T-helper 17 cell (primary cell): ENCODE measurements at places on chromosomes 7 and 10. TPM values are rescaled to one million over a fixed set of nuclear protein-coding genes. Genes with fewer than 3 reads are reported as not detected.

- no peak for DNase-seq
Measured at GRCh38 chr7:134513169-134513752, 14.1 kb upstream of the AKR1B10 start.

- DNase-seq = no peak
Measured at GRCh38 chr10:6313111-6313895, 110.6 kb downstream of the PFKFB3 start.

GRCh38 chr10:127345231-127345965, 149.0 kb upstream of the INSYN2A start:
- DNase-seq = no peak

DNA sequence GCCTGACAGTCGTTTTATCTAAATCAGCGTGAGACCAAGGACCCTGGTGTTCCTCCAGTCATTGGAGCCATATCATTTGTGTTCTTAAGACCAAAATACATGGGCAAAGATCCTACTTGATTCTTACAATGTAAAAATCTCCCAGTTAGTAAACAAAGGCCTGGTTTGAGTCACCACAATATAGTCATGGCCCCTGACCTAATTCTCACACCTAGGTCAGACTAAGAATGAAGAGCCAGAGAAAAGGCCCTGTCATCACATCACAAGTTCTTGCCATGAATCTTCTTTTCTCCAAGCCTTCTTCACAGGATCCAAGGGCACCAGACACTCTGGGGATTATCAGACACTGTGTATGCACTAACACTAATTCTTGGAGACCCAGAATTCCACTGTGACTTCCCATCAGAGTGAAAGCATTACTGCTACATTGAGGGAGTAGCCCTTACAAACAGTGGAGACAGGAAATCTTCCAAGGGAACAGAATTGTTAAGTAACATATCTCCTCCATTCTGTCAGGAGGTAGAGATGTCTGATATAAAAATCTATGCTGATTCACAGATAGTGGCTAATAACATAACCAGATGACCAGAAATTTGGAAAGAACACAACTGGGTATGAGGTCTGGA, 7.6 kb upstream of the ERVW-1 start:
- DNase-seq = no peak

DNA sequence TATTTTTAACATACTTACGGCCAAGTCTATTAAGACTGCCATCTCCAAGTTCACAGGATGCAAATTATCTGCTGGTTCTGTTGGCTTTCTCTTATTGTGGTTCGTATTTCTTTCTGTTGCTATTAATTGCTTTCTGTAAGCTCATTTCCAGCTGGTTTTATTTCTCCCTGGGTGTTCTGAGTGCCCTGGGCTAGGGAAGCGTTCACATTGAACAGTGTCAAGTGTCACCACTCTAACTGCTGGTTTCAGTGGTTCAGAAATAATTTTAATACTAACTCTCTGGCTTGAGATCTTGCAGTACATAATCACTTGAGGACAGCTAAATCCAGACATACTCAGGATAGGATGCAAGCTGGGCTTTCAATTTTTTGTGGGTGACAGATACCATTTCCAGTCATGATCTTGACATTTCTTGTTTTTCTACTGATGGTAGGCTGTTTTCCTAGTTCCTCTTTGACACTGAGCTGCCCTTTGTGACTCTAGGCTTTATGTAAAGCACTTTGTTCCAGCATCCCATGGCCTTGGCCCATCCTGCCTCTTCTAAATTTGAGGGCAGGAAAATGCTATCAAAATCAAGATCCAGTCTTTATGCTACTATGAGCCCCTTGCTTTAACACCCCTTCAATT, 117.6 kb downstream of the SNX13 start:
- no peak for DNase-seq

GRCh38 chr10:3500408-3500856, 284.6 kb downstream of the KLF6 start:
- DNase-seq = no peak

DNA sequence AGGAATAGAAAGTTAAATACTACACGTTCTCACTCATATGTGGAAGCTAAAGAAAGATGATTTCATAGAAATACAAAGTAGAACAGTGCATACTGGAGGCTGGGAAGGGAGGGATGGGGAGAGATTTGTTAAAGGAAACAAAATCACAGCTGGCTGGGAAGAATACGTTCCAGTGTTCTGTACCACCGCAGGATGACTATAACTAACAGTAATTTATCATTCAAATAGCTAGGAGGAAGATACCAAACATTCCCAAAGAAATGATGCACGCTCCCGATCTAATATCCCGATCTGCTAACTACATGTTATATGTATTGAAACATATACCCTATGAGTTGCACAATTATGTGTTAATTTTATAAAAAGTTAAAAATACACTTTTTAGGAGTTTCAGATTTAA, 162.3 kb downstream of the ZMYND11 start:
- DNase-seq = no peak

DNA sequence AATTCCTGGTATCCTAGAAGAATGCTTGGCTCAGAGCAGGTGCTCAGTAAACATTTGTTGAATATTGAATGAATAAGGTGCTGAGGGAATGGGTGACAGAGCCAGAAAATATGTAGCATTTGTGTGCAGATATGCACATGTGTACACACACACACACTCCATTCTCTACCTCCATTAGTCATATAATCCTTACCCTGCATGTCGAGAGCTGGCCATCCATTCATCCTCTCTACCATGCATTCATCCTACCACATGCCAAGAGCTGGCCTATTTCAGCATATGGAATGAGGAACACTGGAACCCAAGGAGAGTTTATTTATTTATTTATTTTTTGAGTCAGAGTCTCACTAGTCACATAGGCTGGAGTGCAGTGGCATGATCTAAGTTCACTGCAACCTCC, 284.8 kb downstream of the PLXNA4 start:
- no peak for DNase-seq

GRCh38 chr10:132619927-132620326, 82.3 kb downstream of the INPP5A start:
- DNase-seq = no peak

DNA sequence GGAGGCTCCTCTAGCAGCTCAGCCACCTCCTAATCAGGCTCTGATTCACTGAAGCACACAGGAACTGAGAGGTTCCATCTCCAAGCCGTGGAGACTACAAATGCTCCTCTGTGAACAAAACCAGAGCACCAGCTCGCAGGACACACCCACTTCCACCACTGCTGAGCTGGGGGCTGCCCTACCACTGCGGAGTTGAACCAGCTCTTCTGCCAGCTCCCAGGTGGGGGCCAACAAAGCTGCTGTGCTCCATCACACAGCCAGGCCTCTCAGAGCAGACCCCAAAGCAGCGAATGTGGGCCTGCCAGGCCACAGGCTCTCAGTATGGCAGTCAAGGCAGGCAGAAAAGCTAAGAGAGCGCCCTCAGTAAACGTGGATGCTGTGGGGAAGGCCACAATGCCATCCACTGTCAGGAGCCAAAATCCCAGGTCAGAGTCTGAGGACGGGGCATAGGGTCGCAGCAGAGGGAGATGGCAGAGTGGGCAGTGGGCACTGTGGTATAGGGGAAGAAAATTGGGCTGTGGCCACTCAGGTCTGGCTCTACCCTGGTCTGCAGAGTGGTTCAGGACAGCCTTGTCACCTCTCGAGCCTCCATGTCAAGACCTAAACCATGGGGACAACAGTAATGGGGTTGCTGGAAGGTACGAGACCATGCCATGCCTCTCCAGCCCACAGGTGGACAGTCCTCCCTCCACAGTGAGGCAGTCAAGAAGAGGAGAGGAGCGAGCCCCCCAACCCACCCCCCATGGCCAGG, 82.1 kb downstream of the GRID1 start:
- DNase-seq = no peak

GRCh38 chr10:47425813-47426419, 41.8 kb upstream of the ZNF488 start:
- no peak for DNase-seq

- DNase-seq = no peak
Measured at GRCh38 chr10:85787881-85788280, 578.7 kb downstream of the GRID1 start.

DNA sequence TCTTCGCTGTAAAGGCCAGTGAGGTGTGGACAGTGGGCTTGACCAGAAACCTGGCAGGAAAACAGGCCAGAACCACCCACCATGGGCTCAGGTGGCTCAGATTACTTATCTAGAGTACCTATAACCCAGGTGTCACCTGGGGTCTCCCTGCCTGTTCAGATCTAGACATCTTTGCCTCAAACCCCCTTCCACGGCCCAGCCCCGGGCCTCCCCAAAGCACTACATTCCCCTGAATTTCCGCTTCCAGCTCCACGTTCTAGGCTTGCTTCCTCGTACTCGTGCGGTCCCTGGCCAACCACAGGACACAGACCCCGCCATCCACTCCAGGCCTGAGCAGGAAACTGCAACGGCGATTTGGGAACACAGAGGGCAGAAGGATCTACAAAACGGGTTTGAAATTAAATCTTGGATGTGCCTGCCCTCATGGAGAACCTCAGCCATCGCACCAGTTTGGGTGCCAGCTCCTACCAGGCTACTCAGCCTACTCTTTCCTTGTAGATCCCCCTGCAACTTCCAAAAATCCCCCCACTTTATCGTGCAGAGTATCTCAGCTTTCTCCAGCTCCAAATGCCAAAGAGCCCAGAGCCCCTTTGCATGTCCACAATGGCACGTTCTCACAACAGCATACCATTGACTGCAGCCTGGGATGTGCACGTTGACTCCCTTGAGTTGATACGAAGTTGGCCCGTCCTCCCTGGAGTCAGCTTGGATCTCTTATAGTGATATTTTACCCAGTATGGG, 62.7 kb upstream of the CACUL1 start:
- no peak for DNase-seq

GRCh38 chr7:64599359-64599758, 36.5 kb upstream of the ZNF680 start:
- no peak for DNase-seq

GRCh38 chr7:154450451-154450850, 398.3 kb downstream of the DPP6 start:
- no peak for DNase-seq

DNA sequence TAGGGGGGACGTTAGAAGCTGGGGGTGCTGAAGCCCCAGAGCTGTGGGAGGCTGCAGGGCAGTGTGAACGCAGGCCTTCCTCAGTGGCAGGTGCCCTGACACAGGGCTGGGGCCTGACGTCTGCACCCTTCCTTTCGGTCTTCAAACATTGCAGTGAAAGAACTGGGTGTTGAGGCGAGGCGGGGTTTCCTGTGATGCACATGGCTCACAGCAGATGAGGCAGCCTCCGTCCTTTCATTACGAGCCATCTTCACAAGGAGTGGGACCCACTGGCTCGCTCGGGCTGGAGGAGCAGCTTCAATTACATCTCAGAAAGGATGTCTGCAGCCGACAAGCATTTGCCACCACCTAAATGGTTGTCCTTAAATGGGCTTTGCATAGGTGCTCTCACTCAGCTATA, 180.3 kb upstream of the SHH start:
- no peak for DNase-seq

DNA sequence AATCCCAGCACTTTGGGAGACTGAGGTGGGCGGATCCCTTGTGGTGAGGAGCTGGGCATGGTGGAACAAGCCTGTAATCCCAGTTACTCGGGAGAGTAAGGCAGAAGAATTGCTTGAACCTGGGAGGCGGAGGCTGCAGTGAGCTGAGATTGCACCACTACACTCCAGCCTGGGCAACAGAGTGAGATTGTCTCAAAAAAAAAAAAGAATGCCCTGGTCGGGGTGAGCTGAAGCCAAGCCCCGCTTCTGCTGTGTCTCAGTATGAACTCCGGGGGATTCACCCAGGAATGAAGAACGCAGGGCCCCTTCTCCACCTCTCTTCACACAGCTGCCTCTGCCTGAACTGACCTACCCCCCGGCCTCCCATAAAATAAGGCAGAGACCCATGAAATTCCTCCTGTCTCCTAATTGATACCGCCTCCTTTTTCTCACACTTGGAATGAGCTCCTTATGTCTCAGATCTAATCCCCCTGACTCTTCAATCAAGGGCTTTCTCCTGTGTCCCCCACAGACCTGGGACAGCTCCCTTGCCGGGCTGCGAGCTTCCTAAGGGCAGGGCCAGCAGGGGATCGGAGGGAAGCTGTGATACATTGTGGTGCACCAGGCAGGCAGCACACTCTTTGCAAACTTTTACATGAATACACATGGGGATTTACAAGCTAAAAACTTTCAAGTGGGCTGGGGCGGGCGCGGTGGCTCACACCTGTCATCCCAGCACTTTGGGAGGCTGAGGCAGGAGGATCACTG, 911 bp upstream of the ZP3 start:
- DNase-seq = no peak

DNA sequence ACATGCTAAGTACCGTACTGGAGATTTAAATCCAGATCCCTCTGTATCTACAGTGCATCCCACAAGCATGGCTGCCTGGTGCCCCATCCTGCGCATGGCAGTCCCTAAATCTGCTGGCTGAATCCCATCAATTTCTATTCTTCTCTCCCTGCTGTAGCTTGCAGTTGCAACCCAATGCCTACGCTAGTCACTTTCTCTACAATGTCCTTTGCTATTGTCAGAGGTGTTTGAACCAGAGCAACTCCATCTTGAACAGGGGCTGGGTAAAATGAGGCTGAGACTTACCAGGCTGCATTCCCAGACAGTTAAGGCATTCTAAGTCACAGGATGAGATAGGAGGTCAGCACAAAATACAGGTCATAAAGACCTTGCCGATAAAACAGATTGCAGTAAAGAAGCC, 461.2 kb downstream of the PLXNA4 start:
- no peak for DNase-seq

- DNase-seq = no peak
Measured at GRCh38 chr10:48589266-48589665, 15.6 kb downstream of the ARHGAP22 start.

GRCh38 chr7:30164567-30164966, 29.8 kb downstream of the MTURN start:
- DNase-seq = no peak

GRCh38 chr10:5691786-5692185, 7.1 kb downstream of the TASOR2 start:
- DNase-seq = no peak

DNA sequence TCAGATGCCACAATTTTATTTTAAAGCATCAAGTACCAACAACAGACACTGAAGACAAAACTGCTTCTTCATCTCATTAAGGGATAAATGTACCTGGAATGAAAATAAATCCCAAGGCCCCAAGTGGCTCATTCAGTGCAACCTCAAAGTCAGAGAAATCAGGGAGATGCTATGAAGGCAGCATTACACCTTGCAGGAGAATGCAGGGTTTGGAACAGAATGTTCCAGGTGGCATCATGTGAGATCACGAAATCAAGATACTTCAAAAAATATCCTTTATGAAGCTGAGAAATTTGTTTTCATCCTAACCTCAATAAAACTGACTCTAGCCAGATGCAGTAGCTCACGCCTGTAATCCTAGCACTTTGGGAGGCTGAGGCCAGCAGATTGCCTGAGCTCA, 477.1 kb downstream of the PLXNA4 start:
- no peak for DNase-seq

GRCh38 chr7:69510114-69510513, 88.2 kb upstream of the AUTS2 start:
- DNase-seq = no peak

- peak; percentile 16 for DNase-seq
Measured at GRCh38 chr10:103967448-103968071, 620 bp downstream of the SLK start.

- no peak for DNase-seq
Measured at GRCh38 chr10:112177247-112177646, 6.3 kb downstream of the GPAM start.

Gene SLF2
- total RNA-seq = 19.3 TPM

Gene TMEM236
- not detected for total RNA-seq

Gene VIM
- 1,558 TPM for total RNA-seq

Gene RARRES2
- not detected for total RNA-seq

Gene NME8
- not detected for total RNA-seq

Gene ZNF365
- 3.4 TPM for total RNA-seq
